H54 (cell line): ENCODE measurements at places on chromosomes 13 and 19.

DNA sequence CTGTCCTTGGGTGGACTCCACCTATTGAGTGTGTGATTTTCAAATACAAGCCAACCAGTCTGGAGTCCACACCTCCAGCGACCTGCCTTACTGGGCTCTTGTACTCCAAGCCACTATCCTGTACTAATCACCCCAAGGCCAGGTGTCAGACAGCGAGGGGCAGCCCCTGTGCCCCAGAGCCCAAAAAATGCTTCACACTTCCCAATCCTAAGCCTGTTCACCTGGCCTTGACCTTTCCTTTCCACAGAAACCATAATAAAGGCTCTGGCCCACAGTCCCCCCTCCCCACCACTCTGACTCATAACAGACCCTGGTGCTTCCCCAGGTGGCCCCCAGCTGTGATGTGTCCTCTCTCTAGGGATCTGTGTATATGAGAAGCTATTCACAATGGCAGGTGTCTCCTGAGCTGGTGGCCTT, 3.9 kb downstream of the CD209 start:
- DNase-seq: no peak

GRCh38 chr19:51466723-51467122, 8.5 kb upstream of the SIGLEC8 start:
- no peak for DNase-seq

DNA sequence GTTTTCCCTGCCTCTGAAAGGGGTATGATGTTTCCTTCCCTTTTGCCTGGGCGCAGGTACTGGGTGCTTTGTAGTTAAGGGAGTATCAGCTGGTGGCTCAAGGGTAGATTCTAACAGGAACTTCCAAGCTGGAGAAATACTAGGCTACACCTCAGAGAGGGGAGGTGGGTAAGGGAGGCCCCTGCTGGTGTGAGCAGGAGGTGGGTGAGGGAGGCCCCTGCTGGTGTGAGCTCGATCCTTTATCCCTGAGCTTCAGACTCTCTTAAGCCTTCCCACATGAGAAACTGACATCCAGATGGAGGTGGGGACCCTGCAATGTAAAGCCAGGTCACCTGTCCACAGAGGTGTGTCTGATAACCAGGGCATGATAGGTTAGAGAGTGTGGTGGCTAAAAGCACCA, 32.1 kb downstream of the CYP2B6 start:
- no peak for DNase-seq

GRCh38 chr19:16868423-16869130, 20.2 kb upstream of the F2RL3 start:
- DNase-seq: no peak

DNA sequence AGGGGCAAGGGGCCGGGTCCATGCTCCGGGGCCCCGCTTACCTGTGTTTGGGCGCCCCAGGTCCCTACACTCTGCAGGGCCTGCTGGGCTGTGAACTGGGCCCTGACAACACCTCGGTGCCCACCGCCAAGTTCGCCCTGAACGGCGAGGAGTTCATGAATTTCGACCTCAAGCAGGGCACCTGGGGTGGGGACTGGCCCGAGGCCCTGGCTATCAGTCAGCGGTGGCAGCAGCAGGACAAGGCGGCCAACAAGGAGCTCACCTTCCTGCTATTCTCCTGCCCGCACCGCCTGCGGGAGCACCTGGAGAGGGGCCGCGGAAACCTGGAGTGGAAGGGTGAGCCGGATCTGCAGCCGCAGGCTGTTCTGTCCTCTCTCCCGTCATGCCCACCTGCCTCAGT, 1.7 kb downstream of the FCGRT start:
- DNase-seq: no peak

GRCh38 chr13:22936228-22936627, 244.6 kb upstream of the SGCG start:
- no peak for DNase-seq

DNA sequence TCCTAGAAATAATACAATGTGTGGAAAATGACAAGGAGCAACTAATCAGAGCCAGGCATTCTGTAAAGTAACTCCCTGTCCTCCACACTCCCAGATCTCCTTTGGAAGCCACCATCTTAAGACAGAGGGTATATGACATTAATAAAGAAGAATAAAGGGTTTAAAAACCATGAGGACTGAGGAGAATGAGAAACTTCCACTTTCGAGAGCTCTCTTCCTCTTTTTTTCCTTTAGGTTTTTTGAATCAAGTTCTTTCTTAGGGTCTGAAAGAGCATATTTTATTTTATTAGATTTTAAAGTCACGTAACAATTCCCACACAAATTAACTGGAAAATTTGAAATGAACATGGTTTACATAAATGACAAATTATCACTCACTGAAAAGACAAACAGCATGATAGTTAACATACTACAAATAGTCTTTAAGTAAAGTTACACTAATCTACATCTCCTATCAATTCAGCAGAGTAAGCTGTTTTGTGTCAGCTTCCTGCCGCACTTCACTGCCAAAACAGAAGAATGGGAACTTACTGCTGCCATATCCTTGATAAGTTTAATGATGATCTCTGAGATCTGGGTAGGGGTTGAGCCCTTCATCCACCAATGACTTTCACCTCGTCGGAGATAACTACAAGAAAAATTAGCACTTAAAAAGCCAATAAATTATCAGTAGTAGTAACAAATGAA, 38.6 kb upstream of the FBXL3 start:
- DNase-seq: no peak

DNA sequence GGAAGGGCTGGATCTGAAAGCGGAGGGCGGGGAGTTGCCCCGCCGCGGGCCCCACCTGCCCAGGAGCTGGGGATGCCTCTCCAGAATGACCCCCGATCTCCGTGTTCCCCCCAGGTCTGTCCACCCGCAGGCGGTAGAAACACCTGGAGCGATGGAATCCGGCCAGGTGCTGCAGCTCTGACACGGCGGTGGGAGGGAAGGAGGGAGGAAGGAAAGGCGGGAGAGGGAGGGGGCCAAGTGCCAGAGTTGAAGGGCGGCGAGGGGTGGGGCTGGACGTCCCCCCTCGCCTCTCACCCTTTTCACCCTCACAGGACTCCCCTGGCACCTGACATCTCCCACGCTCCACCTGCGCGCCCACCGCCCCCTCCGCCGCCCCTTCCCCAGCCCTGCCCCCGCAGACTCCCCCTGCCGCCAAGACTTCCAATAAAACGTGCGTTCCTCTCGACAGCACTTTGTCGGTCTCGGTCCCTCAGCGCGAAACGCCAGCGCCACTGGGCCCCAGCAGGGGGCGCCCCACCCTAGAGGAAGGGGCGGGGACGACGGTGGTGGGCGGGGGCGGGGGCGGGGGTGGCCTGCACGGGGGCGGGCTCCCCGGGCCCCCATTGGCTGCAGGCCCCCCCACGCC, 337 bp upstream of the FXYD7 start:
- DNase-seq: no peak

DNA sequence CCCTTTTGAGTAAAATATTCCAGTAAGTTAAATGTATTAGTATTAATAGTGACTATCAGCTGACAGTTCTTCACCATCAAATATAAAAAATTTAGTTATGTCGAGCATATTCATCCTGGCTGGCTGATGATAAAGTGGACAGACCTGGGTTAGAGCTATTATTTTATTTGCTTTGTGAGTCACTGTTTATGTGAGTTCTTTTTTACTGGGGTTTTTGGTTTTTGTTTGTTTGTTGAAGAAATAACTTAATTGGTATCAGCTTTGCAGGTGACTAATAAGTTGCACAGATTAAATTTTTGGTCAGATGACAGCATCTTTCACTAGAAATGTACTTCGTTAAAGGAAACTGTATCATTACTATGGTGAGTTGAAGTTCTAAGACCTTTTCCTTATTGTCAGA, 224.7 kb downstream of the GGACT start:
- no peak for DNase-seq

GRCh38 chr13:30869491-30869890, 36.6 kb upstream of the MEDAG start:
- DNase-seq: no peak

DNA sequence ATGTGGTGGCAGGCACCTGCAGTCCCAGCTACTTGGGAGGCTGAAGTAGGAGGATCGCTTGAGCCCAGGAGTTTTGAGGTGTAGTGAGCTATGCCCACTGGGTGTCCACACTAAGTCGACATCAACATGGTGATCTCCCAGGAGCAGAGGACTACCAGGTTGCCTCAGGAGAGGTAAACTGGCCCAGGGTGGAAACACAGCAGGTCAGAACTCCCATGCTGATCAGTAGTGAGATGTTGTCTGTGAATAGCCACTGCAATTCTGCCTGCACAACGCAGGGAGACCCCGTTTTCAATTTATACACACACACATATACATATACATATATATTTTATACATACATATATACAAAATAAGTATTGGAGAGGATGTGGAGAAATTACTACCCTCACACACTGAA, 2.1 kb upstream of the ZNF224 start:
- DNase-seq: no peak

- no peak for DNase-seq
These were observed 7.3 kb downstream of the PIAS4 start for GRCh38 chr19:4014541-4015491.

DNA sequence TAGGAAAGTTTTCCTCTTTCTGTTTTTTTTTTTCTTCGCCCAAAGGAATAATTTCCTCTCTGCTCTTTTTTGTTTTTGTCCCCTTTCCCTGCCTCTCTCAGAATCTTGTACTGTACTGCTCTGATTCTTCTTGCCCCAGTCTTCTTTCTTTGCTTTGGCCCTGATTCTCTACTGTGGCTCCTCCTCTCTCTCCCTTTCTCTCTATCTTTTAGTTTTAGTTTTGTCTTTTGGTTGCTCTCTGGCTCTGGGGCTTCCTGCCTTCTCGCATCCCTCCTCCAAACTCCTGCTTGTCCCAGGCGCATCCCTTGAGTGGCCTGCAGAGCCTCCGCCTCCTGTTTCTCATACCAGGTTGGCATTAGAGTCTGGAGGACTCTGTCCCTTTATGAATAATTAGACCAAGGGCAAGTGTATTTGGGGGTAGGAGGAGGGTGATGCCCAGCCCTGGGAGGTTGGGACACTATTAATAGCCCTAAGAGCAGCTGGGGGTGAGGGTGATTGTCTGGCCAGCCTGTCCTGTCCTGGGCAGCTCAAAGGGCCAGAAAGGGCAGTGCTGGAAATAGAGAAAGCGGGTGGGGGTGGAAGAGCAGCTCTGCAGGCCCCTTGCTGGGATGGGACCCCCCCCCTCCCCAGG, 39.1 kb downstream of the LYL1 start:
- no peak for DNase-seq

- DNase-seq: no peak
These were observed 17.2 kb upstream of the DCUN1D2 start for GRCh38 chr13:113507505-113508345.

DNA sequence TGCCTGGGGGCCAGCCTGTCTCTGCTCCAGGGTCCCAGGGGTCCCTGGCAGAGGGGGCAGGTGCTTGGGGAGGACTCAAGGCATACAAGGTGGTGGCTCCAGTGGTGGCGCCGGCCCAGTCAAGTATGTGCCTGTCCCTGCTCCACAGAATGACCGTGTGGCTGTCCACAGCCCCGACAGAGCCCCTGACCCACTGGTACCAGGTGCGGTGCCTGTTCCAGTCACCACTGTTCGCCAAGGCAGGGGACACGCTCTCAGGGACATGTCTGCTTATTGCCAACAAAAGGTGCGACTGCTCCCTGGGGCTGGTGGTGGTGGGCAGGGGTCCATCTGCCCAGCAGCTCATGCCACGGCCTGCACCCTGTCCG, 8.2 kb downstream of the YIPF2 start:
- no peak for DNase-seq

DNA sequence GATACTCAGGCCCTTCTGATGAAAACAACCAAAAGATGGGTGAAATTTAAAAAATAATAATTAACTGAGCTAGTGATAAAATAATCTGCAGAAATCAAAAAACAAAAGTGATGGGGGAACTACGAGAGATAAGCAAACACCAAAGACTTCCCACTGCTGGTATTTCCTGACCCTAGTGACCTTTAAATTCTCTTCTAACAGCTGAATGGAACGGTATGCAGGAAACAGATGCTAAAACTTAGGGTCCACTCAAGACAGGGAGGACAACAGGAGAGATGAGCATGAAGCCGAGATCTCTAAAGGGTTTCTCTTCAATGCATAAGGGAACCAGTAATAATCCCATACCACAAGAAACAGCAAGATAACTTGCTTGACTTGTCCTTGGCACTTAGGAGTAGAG, 50.8 kb downstream of the USP12 start:
- DNase-seq: no peak

GRCh38 chr19:58166708-58167280, 16.1 kb upstream of the ZNF274 start:
- no peak for DNase-seq

GRCh38 chr19:23764781-23765180, 6.1 kb upstream of the ZNF681 start:
- no peak for DNase-seq

GRCh38 chr13:90485436-90485835, 862.1 kb upstream of the MIR17HG start:
- peak; percentile 28 for DNase-seq

GRCh38 chr13:31441800-31442510, 242.2 kb downstream of the B3GLCT start:
- DNase-seq: no peak

- no peak for DNase-seq
These were observed 136.3 kb upstream of the SERP2 start for GRCh38 chr13:44237276-44237767.

DNA sequence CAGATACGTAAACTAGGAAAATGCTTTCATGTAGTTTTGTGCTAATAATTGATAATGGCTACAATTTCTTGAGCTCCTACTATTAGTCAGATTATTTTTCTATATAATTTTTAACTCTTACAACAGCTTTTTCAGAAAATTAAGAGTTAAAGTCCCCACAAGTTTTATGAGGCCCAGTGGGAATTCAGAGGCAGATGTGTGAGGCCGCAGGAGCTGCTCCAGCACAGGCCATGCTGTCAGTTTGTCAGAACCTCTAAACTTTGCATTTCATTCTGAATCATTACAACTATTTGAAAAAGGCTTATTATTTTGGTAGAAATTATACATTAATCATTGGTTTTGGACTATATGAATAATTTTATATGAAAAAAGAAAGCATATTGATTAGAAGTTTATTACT, 370.8 kb downstream of the MYO16 start:
- no peak for DNase-seq

DNA sequence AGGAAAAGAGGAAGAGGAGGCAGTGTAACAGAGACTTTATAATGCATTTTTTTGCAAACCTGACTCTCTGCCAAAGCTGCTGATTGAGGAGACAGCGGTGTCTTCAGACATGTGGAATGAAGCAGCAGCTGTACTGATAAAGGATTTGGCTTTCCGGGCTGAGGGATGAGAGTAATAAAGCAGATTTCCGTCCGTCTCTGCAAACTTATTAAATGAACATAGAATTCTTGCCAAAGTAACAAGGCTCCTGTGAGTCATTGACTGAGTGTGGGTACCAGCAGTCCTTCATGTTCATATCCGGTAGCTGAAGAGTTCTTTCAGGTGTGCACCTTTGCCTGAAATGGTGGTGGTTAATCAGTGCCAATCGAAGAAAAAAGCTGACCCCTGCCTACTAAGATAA, 112.6 kb downstream of the LIG4 start:
- DNase-seq: no peak

DNA sequence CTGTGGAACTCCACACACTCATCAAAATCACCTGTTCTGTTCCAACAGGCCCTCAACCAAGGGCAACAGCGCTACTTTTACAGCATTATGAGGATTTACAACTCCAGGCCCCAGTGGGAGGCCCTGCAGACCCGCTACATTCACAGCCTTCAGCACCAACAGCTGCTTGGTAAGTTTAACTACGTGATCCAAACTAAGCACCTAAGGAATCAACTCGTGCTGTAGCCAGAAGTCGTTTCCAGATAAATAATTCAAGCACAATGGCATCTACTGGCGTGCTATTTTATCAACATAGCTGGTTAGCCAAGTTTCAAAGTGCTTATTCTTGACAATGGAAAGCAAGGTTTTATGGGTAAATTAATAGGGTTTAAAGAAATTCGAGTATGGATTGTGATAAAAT, 5.3 kb downstream of the FAM216B start:
- no peak for DNase-seq
